BJ (cell line): ENCODE measurements at places on chromosomes 1 and 21. TPM values are rescaled to one million over a fixed set of nuclear protein-coding genes. Genes with fewer than 3 reads are reported as not detected.

- no peak for DNase-seq
Measured at GRCh38 chr1:175810305-175810704, 66.9 kb upstream of the TNR start.

Gene GJB5
- not detected in 2 replicates for polyA plus RNA-seq

Gene LRRC71
- 0.75 and 1.2 TPM in 2 replicates for polyA plus RNA-seq

GRCh38 chr1:243945727-243946126 lies 95.7 kb upstream of the AKT3 start:
- DNase-seq, result no peak

DNA sequence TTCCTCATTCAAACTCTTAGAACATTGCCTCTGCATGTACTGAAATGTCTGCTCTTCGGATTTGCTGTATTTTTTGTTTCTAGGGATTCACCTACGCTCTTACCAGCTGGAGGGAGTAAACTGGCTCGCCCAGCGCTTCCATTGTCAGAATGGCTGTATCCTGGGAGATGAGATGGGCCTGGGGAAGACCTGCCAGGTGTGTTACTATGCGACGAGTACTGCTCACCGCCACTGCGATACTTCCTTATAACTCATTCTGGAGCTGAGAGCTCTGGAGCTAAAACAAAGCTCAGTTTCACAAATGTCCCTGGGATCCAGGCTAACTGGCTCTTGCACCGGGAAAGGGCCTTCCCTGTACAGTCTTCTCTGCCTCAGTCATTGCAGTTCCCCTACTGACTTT lies 10.1 kb downstream of the CHD1L start:
- no peak for DNase-seq

Gene HSD3B2
- polyA plus RNA-seq, result not detected in 2 replicates

Gene ITLN2
- polyA plus RNA-seq, result not detected in 2 replicates

GRCh38 chr1:6646499-6647148 lies 22.0 kb downstream of the THAP3 start:
- DNase-seq, result no peak

DNA sequence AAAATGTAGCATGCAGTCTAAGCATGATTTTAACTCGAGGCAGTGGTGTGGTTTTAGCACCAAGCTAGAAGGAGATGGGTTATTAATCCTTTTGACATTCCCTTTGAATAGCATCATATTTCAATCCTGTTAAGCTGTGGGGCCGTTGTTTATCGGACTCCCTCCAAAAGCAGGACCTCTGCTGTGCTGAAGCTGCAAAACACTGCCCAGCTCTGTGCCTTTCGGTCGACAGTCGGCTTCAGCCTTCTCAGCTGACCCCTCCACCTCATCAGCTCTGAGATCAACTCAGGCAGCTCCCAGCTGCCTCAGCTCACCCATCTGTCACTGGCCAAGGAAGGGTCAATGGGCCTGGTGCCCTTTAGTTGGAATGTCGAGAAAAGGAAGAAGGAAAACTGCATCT lies 95.5 kb downstream of the KAZN start:
- no peak for DNase-seq

- no peak for DNase-seq
Measured at GRCh38 chr21:33245289-33245918, 15.7 kb downstream of the IFNAR2 start.

Gene DCDC2B
- polyA plus RNA-seq, result not detected in 2 replicates

Gene KRTAP7-1
- not detected in 2 replicates for polyA plus RNA-seq

DNA sequence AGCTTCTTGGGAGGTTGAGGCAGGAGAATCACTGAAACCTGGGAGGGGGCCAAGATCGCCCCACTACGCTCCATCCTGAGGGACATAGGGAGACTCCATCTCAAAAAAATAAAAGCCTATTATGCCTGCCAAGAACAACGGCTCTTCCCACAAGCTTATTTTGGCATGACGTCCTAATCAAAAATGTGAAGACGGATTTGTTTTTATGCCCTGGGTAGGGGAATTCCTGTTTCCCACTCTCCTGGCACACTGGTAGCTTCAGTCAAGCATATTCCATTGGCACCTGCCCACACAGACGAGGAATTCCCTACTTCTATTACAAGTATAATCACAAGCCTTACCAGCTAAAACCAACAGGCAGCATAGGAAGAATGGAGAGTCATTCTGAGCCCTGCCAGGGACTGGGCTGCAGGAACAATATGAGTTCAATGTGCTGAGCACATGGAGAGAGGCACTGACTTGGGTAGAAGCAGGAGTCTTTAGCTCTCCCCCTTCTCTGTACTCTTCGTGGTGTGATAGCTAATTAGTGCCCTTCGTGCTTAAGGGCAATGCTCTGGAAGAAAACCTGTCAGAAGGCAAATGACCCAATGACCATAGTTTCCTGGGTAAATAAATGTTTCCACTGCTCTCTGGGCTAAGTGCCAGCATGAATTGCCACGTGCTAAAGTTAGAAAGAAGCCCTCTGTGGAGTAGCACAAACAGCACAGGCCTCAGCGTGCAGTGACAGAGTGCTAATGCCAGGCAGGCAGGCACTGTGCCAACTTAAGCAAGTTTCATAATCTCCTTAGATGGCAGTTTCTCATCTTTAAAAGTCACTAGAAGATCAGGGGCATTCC lies 16.8 kb downstream of the TNFSF4 start:
- peak; percentile 15 for DNase-seq

- no peak for DNase-seq
Measured at GRCh38 chr1:175520186-175520585, 223.2 kb downstream of the TNR start.

Gene TRAF3IP3
- not detected in 2 replicates for polyA plus RNA-seq

Gene SLFNL1
- polyA plus RNA-seq, result 0.06 and 0.10 TPM in 2 replicates

Gene GPR153
- 6.3 and 9.0 TPM in 2 replicates for polyA plus RNA-seq

Gene MSH4
- polyA plus RNA-seq, result 0.04 and 0.05 TPM in 2 replicates

DNA sequence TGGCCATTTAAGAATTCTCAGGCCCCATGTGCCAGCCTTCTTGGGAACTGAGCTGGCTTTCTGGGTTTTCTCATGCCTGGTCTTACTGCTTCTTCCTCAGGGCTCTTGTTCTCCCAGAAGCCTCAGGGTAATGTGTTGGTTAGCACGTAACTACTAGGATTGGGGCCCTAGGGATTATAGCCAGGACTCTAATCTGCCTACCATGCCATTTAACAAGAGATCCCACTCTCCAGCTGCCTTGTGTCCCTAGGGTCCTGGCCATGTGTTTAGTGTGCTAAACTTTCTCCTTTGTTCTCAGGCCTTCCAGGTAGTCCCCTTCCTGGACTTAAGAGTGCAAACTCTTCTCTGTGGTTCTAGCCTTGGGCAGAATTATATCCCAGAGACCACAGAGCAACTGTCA lies 2.2 kb upstream of the SH3BGRL3 start:
- no peak for DNase-seq

DNA sequence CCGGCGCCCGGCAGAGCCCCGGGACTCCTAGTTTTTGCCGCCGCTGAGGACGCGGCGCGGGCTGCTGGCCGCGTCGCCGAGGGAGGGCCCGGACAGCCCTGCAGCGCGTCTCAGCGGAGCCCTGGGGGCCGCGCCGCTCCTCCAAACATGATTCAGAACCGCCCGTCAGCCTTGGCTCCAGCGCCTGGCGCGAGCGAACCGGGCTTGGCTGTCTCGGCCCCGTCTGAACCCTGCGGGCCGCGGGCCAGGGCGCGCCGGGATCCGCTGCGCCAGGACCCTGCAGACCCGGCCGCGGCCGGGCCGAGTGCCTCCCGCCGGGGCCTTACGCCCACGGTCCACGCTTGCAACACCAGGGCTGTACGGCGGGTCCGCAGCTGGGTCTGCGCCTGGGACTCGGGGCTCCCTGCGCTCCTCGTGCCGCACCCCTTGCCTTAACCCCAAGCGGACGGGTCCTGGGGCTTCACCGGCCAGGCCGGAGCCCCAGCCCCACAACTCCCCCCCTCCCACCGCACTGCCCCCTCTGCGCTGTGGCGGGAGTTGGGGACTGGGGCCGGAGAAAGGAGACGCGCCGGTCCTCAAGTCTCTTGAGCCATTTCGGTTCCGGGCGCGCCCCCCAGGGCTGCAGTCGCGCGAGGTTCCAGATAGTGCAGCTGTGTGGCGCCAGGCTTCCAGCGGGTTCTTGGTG lies 48.4 kb upstream of the CD34 start:
- no peak for DNase-seq

Gene TDRD10
- not detected in 2 replicates for polyA plus RNA-seq

Gene SPRR1B
- polyA plus RNA-seq, result not detected in 2 replicates

Gene COL24A1
- 0.28 and 0.59 TPM in 2 replicates for polyA plus RNA-seq

Gene MAP3K7CL
- 6.1 and 7.3 TPM in 2 replicates for polyA plus RNA-seq

DNA sequence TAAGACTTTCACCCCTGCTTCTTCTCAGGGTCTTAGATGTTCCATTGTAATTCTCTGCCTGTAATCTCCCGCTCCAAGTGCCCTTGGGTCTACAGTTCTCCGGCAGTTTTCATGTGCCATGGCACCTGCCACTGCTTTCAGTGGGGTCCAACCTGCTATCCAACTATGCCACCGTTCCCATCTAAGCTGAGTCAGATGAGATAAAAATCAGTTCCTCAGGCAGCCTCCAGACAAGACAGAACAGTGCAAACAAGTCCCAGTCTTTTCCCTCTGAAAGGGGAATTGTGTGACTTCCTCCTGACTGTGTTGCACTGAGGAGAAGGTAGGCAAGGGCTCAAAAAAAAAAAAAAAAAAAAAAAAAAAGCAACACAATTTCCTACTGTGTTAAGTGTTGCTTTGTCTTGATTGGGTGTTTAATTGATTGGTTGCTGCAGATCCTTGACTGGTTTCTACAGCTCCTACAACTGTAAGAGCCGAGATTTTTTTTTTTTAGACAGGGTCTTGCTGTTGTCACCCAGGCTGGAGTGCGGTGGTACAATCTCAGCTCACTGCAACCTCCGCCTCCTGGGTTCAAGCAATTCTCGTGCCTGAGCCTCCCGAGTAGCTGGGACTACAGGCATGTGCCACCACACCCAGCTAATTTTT lies 50.7 kb downstream of the EBNA1BP2 start:
- DNase-seq, result no peak

- DNase-seq, result peak; percentile 60
Measured at GRCh38 chr1:9852410-9853248, 28.9 kb upstream of the CLSTN1 start.

GRCh38 chr1:183385340-183386144 lies 32.6 kb downstream of the NMNAT2 start:
- no peak for DNase-seq

Gene FBXO2
- polyA plus RNA-seq, result 1.5 and 2.2 TPM in 2 replicates

- peak; percentile 92 for DNase-seq
Measured at GRCh38 chr1:115179397-115180079, 90.2 kb upstream of the TSPAN2 start.

GRCh38 chr1:192462616-192463015 lies 113.0 kb upstream of the RGS1 start:
- DNase-seq, result no peak

GRCh38 chr1:208527156-208527555 lies 283.0 kb upstream of the PLXNA2 start:
- DNase-seq, result no peak

Gene MARK1
- polyA plus RNA-seq, result 0.97 and 1.4 TPM in 2 replicates

GRCh38 chr1:11573116-11573692 lies 81.0 kb downstream of the FBXO2 start:
- no peak for DNase-seq

- DNase-seq, result no peak
Measured at GRCh38 chr1:163066686-163067085, 2.5 kb upstream of the RGS4 start.

DNA sequence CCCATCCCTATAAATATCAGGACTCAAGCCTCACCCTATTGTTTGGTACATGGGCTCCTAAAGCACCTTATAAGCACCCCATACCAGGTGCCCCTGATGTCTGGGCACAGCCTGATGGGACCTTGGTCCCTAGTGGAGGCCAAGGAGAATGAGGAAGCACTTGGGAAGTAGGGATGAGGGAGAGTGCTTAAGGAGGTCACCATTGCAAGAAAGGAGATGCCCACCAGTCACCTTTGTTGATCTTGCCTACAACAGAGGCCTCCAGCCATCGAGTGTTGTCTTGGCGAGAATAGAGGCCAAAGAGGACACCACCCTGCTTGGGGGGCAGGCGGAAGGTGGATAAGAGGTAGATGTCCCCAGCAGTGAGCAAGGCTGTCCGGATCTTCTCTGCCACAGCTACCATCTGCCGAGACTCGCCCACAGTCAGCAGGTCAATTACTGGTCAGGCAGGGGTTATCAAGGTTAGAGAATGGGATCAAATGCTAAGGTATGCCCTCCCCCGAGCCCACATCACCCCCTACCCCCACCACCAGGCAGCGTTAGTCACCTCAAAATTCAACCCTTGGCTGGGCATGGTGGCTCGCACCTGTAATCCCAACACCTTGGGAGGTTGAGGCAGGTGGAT lies 1.6 kb downstream of the THBS3 start:
- no peak for DNase-seq

Gene CR2
- polyA plus RNA-seq, result not detected in 2 replicates

DNA sequence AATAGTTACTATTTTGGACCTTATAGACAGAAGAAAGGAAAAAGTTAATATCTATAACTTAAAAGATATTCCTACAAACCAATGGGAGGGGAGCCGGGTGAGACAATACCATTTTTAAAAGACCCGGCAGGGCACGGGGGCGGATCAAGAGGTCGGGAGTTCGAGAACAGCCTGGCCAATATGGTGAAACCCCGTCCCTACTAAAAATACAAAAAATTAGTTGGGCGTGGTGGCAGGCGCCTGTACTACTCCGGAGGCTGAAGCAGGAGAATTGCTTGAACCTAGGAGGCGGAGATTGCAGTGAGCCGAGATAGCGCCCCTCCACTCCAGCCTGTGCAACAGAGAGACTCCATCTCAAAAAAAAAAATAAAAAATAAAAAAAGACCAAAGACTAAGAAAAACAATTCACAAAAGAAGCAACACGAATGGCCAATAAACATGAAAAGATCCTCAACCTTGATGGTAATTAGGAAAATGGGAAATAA lies 1.2 kb upstream of the PSMB2 start:
- DNase-seq, result no peak

DNA sequence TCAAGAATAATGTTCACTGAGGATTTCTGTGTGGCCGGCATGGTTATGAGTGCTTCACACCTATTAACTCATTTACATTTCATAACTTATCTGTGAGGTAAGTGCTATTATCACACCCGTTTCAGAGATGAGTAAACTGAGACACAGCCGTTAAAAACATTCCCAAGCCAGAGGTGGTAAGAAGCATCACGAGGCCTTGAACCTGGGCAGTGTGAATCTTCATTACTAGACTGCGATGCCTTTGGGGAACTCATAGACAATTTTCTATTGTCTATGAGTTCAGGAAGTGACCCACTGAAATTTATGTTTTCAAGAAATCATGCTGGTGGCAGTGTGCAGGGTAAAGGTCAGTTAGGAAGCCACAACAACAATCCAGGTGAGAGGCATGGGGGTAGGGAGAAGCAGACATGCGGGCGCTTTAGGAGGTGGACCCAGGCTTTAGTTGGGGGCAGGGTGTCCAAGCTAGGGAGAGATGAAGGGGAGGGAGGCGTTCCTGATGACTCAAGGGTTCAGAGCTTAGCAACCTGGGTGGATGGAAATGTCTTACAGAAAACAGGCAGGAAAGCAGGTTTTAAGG lies 14.5 kb downstream of the GNG12 start:
- no peak for DNase-seq

- DNase-seq, result no peak
Measured at GRCh38 chr1:67754526-67754920, 69.5 kb downstream of the GADD45A start.

- DNase-seq, result no peak
Measured at GRCh38 chr1:97186381-97186780, 464.8 kb downstream of the PTBP2 start.

- DNase-seq, result no peak
Measured at GRCh38 chr1:59146651-59147358, 150.1 kb upstream of the FGGY start.

GRCh38 chr1:183505454-183506089 lies 33.3 kb downstream of the SMG7 start:
- DNase-seq, result no peak

- no peak for DNase-seq
Measured at GRCh38 chr1:168098534-168099320, 38.0 kb downstream of the GPR161 start.

- DNase-seq, result no peak
Measured at GRCh38 chr1:82464362-82465001, 663.7 kb downstream of the ADGRL2 start.

Gene RNF223
- polyA plus RNA-seq, result not detected in 2 replicates
